ENCODE measurements at places on chromosomes 11 and 22.

DNA sequence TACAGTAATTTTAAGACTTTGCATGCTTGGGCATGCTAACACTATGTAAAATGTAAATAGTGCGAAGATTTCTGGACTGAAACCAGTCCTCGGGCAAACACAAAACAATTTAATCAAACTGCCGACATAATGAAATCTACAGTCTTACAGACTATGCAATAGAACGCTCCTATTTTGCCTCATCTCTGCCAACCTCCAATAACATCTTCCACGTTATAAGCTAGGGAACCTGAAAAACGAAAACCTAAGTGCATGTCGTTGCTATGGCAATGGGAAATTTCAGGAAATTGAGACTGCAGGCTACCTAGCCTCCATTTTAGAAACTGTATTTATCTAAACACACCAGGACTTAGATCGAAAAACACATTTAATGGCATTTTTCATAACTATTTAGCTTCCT, 1.1 kb downstream of the CSTF3 start:
- no peak for DNase-seq

DNA sequence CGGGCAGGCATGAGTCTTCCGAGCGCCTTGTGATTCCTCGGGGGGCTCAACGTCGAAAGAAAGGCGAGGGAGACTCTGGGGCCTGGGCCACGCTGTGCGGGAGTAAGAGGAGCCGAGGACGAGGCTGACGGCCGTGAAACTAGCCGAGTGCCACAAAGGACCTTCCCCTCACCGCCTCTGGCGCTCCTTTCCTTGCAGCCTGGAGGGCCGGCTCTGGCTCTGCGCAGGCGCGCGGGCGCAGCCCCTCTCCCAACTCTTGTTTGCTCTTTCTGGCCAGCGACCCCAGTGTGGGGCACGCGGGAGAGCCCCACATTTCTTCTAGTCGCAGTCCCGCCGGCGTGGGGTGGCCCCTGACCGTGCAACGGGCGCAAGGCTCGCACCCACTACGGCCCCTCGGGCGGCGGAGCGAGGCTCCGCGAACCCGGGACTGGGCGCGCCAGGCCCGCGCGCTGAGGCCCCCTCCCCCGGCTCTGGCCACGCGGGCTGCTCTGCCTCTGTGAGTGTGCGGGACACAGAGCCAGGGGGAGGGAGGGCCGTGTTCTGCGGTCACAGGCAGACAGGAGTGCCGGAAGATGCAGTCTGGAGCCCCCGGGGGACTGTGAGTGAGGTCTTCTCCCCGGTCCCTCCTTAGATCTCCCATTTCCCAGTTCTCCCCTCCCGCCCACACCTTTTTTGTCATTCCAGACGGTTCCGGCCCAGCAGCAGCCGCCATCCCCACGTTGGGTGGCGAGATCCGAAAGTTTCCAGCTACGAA, 1.0 kb upstream of the TOB2 start:
- peak; percentile 47 for DNase-seq

- DNase-seq, result no peak
Observed at GRCh38 chr11:108466405-108466804, 924 bp downstream of the C11orf65 start.

- DNase-seq, result no peak
Observed at GRCh38 chr11:108927791-108928545, 263.1 kb downstream of the DDX10 start.

- no peak for DNase-seq
Observed at GRCh38 chr22:27776650-27776958, 25.0 kb downstream of the MN1 start.

DNA sequence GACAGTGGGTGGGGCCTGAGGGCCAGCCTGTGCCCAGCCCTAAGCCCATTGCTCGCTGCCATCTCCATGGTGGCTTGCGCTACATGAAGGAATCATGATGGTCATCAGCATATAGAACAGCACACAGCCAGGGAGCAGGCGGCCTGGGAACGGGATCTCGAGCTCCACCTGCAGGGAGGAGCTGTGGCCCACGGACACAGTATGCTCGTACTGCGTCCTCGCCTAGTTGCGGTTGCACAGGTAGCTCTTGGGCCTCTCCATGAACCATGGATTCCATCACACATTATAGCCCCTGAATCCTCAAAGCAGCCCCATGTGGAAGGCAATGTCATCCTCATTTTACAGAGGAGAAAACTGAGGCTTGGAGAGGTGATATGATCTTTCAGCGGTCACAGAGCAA, 15.1 kb downstream of the SEC14L4 start:
- DNase-seq, result no peak

- no peak for DNase-seq
Observed at GRCh38 chr22:34129691-34130486, 209.6 kb upstream of the LARGE1 start.

GRCh38 chr22:47165338-47166032, 403.0 kb downstream of the TBC1D22A start:
- DNase-seq, result peak; percentile 6

- DNase-seq, result no peak
Observed at GRCh38 chr11:3840870-3841425, at the start of gene RHOG. Gene RHOG (minus strand): TSS chr11:3840959. CDS start chr11:3828138, 12,821 bp downstream.

DNA sequence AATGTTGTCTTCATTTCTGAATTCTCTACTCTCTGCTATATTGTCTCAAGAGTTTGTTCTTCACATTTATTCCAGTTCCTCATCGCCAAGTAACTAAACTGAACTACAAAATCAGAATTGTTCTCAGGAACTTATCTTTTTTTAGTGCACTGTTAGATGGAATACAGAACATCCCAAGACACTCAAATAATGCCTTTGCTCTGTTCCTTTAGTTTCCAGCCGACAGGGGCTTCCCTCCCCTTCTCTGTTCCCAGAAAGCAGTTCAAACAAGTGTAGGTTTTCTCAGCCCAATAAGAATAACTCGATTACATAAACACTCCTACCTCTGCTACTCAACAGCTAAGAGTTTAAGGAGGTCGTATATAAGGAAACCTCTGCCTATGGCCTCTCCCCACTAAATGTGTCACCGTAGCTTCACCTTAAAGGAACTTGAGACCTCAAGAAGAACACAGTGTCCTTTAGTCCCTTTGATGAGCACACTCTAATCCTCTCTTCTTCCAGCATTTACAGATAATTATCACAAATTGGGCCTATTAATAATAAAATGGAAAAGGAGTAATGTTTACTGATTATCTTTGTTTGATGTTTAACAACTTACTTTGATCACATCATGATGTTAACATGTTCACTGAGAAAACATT, 6.9 kb downstream of the POU2AF3 start:
- no peak for DNase-seq

DNA sequence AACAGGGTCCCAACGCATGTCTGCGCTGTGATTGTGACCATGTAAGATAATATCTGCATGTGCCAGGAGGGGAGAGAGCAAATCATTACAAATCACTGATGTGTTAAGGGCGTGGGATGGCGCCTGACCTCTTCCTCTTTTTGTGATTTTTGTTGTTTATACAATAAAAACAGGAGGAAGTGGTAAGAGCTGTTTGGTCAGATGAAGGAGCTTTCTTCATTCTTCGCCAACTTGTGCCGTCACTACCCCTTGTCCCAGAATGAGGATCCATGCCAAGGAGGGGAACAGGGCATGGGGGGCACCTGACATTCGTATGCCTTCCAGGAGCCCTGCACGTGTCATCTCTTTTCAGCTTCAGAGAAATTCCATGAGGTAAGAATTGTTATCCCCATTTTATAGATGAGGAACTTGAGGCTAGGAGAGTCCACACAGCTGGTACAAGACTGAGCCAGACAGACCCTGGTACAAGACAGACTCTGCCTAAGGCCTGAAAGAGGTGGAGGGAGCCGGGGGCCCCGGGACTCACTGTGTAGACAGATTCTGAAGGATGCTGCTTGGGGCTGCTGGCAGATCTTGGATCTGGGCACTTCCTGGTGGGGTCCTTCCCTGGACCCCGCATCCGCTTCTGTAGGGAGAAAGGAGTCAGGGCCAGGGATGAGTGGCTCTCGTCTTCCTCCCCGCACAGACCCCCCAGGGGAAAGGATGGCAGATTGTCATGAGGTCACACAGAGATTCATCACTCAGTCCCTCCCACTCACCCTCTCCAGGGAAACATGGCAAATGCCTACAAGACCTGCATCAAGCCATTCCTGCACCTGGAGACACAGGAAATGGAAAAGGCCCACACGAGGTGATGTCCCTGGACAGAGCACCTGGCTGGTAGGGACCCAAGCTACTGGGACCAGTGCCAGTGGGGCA, 34.6 kb downstream of the NFAM1 start:
- DNase-seq, result no peak

DNA sequence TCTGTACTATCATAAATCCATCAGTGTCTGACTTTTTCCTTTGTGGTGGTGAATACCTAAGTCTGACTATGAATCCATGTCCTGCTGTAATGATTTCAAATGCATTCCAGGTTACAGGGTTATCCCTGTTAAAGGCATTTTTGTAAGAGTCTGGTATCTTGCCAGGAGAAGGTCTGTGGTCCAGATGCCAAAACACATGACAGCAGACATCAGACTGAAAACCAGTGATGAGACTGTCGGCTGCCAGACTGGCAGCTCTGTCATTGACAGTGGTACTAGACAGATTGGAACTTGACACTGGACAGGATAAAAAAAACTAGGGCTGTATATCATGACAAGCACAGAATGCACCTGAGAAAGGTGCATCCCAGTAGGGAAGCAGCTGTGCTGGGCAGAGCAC, 301.8 kb upstream of the FAT3 start:
- DNase-seq, result no peak

- no peak for DNase-seq
Observed at GRCh38 chr22:43901976-43902643, 10.3 kb upstream of the PNPLA5 start.

Data from T-helper 17 cell (primary cell).